Mesothelial cell of epicardium (in vitro differentiated cells): ENCODE measurements at places on chromosomes 2 and 18. TPM values are rescaled to one million over a fixed set of nuclear protein-coding genes. Genes with fewer than 3 reads are reported as not detected.

GRCh38 chr2:80259292-80259691 lies 45.3 kb downstream of the LRRTM1 start:
- H3K27me3 ChIP-seq: peaks cover 8% of the 10 kb centered on the region

- H3K4me3 ChIP-seq: no peak overlapping the region
- no peak for DNase-seq
- H3K4me1 ChIP-seq: peaks cover 8% of the 10 kb centered on the region
- H3K36me3 ChIP-seq: no peaks in the 10 kb centered on the region
- no peak overlapping the region for H3K27ac ChIP-seq
These were observed 77.4 kb downstream of the DYSF start for GRCh38 chr2:71530641-71531332.

The TPO gene
- total RNA-seq: not detected in 3 replicates

The SERPINE2 gene
- 45.9 to 49.9 TPM (median 48.6 TPM) in 3 replicates for total RNA-seq
